Right ventricle myocardium superior (tissue), 1 donor: ENCODE measurements at places on chromosomes 13 and 19. TPM values are rescaled to one million over a fixed set of nuclear protein-coding genes. Genes with fewer than 3 reads are reported as not detected.
A peak's percentile ranks its signal among the peaks of the same experiment; 100 is the strongest.

Gene RCBTB2
- total RNA-seq: 16.6 TPM

Gene ACER1
- total RNA-seq: not detected

Gene RGS9BP
- total RNA-seq: 14.3 TPM

Gene PSPN
- total RNA-seq: 0.75 TPM

DNA sequence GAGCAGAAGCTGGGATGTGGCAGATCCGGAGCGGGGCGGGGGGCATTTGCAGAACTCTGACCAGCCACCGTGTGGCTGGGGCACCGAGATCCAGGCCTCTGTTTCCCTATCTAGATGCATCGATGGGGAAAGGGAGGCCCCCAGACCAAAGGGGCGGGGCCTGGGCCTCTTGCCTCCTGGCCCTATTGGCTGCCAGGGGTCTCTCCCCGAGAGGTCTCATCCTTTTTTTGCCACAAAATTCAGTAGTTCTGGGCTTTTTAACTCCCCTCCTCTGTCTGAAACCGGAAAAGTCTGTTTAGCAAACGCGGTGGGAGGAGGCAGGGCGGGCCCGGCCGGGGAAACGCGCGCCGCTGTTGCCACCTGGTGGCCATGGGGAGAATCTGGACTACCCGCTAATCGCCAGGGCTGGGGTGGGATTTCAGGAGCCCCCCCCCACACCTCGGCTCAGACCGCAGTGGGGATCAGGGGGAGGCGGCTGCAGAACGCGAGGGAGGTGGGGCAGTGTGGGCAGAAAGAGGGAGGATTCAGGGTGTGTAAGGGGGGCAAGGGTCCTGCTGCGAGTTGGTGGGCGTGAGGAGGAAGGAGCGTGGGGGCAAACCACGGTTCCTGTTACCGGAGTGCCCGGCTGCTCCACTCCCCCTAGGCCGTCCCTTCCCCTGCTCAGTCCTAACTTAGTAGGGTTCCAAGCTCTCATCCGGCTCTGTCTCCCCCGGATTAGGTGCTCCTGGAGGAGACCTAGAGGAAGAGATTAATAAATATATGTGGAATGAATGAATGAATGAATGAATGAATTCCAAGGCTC is 28.3 kb downstream of the IL12RB1 start:
- peak; percentile 87 for DNase-seq

DNA sequence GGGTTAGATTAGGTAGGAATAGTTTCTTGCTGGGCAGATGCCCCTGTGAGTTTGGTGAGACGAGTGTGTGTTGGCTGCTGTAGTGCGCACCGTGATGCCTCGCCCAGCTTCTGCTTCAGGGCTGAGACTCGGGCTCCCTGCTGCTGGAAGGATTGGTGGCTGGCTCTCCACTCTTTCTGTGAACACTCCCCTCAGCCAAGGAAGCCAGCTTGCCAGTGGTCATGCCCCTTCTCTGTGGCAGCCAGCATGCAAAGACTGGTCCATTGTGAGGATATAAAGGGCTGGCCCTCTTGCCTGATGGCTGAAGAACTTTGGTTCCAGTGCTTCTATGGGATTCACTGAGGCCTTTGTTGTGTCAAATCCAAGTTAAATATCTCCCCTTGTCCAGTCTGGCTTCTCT is 2.9 kb upstream of the HTR2A start:
- no peak for DNase-seq

DNA sequence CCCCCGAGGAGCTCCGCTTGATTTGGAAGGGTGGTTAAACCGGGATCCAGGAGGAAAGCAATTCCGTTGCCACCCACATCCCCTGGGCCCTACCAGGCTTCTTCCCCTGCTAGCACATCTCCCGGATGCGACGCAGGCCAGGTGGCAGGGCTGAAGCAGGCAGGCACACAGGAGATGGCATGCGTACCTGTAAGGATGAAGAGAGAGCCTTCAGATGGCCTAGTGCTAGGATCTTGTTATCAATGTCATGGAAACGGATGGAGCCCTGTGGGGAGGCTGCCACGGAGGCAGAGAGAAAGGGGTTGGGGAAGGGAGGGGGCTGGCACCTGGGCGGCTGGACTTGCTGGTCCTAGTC is 8.5 kb upstream of the SOX1 start:
- no peak for DNase-seq

DNA sequence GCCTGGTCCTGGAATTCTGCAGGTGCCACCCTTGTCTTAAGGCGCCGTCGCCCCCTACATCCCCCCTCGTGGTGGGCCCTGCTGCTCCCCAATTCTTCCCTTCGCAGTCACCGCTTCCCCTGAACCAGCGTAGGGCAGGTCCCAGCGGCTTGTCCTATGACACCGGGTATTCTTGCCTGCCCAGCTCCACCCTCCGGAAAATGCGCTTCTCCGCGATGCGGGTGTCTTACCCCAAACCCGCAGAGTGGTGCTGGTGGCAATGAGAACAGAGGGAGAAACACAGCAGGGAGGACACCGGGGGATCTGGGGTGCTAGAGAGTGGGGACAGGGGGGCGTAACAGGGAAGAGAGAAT is 9.0 kb downstream of the ZNF808 start:
- DNase-seq: peak; percentile 49

DNA sequence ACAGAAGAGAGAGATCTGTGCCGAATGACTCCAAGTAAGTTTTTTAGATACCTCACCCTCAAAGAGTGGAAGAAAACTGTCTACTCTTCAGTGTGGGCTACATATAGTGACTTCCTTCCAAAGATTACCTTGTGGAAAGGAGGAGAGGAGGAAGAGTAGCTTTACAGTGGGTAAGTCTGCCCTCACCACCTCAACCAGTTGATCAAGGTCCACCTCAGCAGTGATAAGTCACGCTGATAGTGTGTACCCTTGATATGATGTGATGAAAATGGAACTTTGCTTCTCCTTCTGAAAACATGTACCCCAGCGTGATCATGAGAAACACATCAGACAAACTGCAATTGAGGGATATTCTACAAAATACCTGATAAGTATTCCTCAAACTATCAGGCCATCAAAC is 20.6 kb downstream of the KLF5 start:
- no peak for DNase-seq
